LNCaP clone FGC (cell line): ENCODE measurements at places on chromosomes 11 and 22.

DNA sequence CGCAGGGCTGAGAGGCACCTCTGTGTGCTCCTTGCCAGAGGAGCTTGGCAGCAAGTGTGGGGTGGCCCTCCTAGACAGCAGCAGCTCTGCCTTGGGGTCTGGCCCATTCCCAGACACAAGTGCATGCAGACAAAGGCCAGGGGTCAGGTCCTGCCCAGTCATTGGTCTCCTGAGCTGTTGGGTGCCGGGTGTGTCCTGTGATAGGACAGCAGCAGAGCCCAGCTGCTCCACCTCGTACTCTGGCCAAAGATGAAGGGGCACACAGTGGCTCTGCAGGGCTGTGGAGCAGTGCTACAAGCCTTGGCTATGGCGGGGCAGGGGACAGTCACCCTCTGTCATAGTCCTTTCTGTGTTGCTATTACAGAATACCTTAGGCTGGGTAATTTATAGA is 17.3 kb upstream of the OSBPL5 start:
- DNase-seq = no peak

DNA sequence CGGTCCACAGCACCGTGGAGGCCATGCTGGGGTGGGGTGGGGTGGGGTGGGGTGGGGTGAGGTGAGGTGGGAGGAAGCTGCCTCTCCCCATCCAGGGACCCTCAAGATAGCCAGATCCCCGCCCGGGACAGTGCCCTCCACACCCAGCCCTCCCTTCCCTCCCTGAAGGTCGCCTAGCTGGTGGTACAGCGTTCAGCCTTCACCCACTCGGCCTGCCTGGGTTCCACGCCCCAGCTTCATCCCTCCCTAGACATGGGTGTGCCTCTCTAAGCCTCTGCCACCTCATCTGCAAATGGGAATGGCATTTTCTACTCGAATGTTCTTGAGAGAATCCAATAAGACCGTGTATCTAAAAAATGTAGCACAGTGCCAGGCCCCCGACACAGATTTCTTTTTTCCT is 17.8 kb downstream of the KCTD17 start:
- DNase-seq = no peak

GRCh38 chr11:110029714-110030113 is 63.5 kb upstream of the ZC3H12C start:
- DNase-seq = no peak

GRCh38 chr11:20055312-20055711 is 105.0 kb downstream of the DBX1 start:
- no peak for DNase-seq

GRCh38 chr22:48342016-48342415 is 1485.7 kb downstream of the BRD1 start:
- DNase-seq = no peak

DNA sequence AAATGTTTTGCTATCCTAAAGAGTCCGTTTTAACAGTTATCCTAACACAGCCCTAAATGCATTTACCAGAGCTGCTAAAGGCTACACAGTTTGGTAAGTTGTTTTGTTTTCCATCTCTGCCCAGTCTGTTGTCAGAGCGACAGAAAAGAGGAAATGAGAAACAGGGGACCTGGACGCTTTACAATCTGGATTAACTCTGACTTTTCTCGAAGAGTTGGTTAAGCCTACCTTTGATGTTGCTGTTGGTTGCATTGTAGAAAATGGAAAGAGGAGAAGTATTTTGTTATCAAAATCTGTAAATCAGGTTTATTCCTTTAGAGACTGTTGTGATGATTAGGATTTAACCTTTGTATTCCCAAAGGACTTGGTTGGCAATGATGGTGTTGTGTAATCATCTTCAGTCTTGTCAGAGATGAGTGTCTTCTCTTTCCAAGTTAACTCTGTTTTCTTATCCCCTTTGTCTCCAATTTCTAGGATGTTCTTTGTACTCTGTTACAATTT is 481 bp downstream of the ANGPTL5 start:
- no peak for DNase-seq

GRCh38 chr11:8917157-8917825 is 6.3 kb downstream of the AKIP1 start:
- DNase-seq = no peak

GRCh38 chr11:3710485-3711259 is 39.5 kb upstream of the CHRNA10 start:
- no peak for DNase-seq

- DNase-seq = no peak
These were observed 14.1 kb downstream of the SPECC1L start for GRCh38 chr22:24284747-24285203.

- DNase-seq = no peak
These were observed 17.8 kb upstream of the GRIA4 start for GRCh38 chr11:105592035-105592434.
